ENCODE measurements at places on chromosomes 5 and 9. TPM values are rescaled to one million over a fixed set of nuclear protein-coding genes. Genes with fewer than 3 reads are reported as not detected.

DNA sequence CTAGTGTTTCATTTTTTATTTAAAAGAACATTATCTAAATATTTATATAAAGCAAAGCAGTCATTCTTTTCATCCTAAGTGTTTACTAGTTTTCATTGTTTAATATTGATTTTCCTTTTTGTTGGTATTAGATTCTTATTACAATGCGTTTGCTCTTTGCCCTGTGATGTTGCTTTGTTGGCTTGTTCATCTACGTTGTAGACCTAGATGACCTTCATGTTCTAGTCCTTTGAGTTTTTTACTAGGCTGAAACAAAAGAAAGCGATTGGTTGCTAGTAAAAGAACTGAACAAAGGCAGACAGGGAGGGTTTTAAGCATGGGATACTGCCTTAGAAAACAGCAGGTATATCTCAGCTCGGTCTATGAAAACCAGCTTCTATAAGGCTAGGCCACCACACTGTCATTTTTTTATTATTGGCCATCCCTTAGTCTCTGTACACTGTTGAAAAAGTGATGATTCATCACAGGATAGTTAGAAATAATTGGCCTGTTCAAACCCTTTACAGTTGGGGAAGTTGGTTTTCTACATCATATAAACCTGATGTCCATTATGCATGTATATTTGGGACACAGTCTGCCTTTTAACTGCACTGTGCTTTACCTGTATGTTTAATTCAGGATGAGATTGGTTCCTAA, 119.0 kb downstream of the ZCCHC7 start:
- no peak for DNase-seq

OMD gene
- polyA plus RNA-seq, result not detected

DNA sequence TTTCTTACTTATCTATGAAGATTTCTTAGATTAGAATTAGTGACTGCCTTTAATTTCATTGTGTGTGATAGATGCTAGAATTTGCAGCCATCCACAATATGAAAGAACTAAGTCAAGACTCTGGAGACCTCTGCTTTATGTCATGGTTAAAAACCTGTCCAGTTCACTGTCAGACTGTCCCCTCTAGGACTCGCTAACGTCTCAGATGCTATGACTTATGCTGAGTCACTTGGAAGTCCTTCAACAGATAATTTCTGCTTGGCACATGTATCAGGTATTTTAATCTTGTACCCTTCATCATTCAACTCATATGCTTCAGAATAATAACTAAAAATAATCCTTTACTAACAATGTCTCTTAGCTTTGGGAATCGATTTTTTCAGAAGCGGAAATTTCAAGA, 230.5 kb upstream of the DMAC1 start:
- DNase-seq, result no peak

DNA sequence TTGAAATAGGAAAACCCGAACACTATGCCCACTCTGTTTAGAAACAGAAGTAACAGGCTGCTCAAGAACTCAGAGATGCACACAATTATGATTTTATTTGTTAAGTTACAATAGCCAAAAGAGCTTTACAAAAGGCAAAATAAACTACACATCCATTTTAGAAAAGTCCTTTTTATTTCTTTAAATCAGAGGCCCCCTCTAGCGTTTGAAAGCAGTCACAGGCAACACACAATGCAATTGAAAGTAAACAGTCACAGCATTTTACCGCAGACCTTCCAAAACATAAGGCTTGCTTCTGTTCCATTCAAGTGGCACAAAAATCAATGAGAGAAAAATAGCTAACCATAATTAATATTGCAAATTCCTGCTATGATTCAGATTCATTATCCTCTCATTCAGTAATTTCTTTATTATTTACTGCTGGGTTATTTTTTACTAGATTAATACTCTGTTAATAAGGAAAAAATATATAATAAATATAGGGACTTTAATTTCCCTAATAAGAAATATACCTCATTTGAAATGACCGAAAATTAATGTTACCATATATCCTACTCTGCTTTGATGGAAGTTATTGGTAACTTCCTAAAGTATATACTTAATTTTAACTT, 78.3 kb downstream of the CEP120 start:
- DNase-seq, result peak; percentile 28

GRCh38 chr5:156178117-156178516, 148.8 kb upstream of the SGCD start:
- no peak for DNase-seq

DNA sequence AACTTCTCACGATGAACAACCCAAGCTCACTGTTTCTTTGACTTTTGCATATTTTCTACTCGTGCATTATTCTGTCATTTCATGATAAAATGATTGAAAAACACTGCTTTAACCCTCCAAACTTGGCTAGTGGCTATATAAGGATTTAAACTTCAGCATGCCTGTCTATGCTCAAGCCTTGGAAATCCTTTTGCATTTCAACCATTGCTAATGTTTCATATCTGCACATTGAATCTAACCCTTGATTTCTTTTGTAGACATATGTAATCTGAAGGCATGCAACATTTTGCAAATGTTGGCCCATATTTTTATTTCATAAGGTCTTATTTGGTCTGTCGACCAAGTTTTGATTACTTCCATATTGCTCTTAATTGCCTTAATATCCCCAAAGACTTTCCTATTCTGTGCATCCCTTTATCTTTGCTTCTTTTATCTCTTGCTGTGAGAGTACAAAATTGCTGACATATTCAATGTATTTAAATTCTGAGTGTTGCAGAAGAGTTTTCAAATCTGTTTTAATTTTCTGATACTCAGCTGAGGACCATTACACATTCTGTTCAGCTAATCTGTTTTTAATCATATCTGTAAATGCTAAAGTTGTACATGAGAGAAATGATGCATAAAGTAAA, 403.7 kb upstream of the ZNF608 start:
- no peak for DNase-seq

DNA sequence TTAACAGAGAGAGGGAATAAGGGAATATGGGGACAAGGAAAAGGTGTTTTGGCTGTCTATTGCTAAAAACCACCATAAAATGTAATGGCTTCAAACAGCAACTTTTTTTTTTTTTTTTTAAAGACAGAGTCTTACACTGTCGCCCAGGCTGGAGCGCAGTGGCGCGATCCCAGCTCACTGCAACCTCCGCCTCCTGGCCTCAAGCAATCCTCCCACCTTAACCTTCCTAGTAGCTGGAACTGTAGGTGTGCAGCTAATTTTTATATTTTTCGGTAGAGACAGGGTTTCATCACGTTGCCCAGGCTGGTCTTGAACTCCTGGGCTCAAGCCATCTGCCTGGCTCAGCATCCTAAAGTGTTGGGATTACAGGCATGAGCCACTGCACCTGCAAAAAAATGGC, 4.3 kb upstream of the SPATA24 start:
- DNase-seq, result no peak

DNA sequence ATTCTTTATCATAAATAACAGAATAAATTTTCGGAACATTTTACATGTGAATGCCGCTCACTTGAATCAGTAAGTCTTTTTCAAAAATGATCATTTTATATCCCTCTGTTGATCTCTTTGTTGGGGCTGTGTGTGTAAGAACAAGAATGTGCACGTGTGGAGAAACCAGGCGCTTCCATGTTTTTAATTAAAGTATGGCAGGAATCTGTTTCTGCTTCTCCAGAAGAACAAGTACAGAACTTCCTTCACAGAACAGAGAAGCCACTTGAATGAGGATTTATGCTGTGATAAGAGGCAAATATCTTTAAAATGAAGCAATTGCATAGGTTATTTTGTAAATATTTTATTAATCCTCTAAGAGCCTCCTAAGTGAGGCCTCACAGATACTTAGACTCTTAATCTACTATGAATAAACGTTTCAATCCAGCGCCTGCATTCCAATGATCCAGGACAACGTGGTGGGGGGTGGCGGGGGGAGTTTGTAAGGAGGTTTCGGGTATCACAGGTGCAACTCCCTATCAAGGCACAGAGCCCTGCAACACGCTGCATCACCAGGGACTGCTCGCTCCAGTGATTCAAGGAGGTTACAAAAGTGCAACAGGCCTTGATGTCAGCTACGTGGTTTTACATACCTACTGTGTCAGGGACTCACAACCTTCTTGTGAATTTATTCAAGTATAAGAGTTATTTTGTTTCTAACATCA, 409.2 kb downstream of the BNC2 start:
- no peak for DNase-seq

- peak; percentile 14 for DNase-seq
Observed at GRCh38 chr5:148687427-148687826, 33.1 kb upstream of the HTR4 start.

DNA sequence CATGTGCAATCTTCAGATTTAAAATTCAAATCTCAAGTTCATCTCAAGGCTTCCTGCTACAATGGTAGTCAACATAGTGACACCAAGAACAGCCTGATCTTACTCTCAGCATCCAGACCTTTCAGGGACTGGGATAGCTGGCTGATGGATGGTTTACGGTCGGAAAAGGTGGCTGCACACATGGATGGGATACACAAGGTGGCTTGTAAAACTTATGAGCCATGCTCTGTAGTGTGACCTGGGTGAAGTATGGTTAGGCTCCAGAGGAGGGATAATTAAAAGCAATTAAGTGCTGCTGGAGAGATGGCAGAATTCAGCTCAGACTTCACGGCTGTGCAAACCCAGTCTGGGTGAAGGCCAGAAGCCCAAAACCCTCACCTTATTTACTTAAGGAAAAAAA, 379.5 kb downstream of the NFIB start:
- no peak for DNase-seq

SCGB3A1 gene
- polyA plus RNA-seq, result not detected

DNA sequence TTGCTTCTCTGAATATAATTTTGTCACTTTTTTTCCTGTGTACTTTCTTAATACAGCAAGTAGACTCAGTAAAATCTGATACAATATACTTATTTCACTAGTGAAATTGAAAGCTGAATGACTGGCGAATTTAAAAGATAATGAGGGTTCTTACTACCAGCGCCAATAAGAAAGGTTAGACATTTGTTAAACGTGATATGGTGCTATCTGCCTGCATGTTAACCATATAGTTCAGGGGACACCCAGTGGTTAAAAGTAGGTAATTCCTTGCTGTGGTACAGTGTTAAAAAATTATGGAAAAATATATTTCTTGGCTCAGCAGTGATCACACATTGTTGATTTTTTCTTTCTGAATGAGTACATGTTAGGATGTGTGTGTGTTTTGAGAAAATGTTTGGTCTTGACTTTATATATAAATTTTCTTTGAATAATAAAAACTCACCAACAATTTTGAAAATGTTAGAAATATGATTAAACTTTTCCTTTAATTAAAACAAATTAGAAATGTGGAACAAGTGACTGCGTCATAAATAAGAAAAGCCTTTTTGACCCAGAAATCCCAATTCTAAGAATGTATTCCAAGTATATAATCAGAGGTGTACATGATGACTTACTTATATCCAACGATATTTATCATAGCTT, 25.8 kb downstream of the CAST start:
- DNase-seq, result no peak

- DNase-seq, result no peak
Observed at GRCh38 chr5:17061973-17062470, 125.9 kb upstream of the MYO10 start.

DNA sequence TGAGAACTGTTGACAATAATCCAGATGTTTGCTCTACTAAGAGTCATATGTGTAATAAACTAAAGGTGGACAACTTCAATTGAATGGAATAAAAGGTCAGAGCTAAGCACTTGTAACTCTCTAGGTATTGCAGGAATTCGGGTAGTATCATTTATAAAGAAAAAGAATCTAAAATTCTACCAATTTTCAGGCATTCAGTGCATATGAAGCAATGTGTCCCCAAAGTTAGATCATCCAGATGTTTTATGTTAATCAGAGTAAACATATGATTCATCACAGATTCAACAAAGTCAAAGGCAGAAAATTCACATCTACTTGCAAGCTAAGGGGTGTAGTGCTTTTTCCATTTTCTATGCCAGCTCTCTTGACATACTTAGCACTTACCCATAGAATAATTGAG, 477.1 kb downstream of the PDE4D start:
- DNase-seq, result no peak

DNA sequence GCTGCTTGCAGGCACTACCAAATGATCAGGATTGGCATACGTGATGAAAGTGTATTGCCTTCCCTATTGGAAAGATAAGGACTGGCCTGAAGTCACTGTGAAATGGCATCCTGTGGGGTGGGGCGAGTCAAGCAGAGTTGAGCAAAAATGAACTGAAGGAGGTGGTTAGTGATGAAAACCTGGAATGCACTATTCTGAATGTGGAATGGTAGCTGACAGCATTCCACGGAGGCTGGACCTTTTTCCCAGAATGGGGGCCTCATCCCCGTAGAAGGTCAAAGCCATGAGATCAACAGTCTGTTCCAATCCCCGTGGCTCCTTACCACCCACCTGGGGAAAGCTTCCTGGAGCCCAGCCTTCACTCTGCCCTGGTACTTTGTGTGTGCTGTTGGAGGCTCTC, 37.7 kb downstream of the ASS1 start:
- no peak for DNase-seq

DNA sequence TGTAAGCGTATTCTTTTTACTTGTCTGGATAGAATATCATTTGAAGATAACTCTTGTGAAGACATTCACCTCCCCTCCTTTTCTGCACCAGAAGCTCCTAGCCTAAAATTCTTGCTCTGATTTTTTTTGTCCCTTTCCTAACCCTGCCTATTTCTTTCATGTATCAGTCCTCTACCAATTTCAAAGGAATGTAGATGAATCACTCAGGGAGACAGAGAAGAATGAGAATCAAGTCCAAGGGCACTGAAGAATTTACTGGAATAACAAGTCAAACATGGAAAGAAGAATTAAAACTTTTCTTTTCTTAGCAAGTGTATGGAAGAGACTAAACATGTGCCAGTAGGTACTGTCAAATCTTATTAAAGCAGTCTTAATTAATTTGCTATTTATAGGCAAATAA, 618.7 kb downstream of the DNAH5 start:
- DNase-seq, result no peak

DNA sequence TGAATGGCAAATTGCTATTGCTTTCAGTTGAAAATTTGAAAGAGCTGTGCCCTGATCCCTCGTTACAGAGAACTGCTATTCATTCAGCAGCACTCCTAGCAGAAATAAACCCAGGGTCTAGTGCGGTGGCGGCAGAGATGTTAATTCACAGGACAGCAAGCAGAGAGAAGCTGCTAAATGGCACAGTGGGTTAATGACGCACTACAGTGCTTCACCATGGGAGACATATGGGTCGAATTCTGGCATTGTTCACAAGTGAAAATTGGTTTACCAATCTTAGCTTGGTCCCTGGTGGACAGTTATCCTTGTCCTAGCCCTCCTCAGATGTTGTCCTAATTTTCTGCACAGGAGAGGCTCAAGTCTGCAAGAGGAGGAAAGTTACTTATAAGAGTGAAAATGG, 807.4 kb downstream of the TLE1 start:
- no peak for DNase-seq

DNA sequence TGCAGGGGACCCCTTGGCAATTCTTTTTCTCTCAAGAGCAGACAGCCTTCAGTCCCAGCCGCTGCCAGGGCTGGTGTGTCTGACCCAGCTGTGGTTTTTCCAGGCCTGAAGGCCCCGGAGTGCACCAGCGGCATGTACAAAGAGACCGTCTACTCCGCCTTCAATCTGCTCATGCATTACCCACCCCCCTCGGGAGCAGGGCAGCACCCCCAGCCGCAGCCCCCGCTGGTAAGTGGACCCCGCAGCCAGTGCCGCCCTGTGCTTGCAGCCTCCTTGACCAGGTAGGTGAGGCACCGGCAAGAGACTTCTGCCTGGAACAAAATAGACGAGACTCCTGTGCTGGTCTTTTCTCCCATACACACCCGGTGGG, 1.3 kb downstream of the TCF7 start:
- no peak for DNase-seq

Measured in foreskin keratinocyte (primary cell).